ENCODE measurements at places on chromosomes 7 and 10.
A peak's percentile ranks its signal among the peaks of the same experiment; 100 is the strongest.

- DNase-seq, result no peak
Measured at GRCh38 chr7:105270117-105270516, 118.6 kb downstream of the SRPK2 start.

GRCh38 chr10:123241391-123242141, 87.4 kb downstream of the BUB3 start:
- DNase-seq, result peak; percentile 52

GRCh38 chr10:50322077-50322476, 70.8 kb upstream of the ASAH2 start:
- DNase-seq, result no peak

DNA sequence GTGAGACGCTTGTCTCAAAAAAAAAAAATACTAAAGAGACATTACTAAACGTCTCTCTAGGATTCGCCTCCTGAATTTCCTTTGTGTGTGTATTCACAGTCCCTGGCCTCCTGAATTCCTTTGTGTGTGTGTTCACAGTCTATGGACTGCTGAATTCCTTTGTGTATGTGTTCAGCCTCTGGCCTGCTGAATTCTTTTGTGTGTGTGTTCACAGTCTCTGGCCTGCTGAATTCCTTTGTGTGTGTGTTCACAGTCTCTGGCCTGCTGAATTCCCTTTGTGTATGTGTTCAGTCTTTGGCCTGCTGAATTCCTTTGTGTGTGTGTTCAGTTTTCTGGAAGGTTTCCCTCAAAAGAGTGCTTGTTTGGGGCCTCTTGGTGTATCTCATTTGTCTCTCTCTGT, 8.2 kb downstream of the BMS1 start:
- DNase-seq, result no peak

DNA sequence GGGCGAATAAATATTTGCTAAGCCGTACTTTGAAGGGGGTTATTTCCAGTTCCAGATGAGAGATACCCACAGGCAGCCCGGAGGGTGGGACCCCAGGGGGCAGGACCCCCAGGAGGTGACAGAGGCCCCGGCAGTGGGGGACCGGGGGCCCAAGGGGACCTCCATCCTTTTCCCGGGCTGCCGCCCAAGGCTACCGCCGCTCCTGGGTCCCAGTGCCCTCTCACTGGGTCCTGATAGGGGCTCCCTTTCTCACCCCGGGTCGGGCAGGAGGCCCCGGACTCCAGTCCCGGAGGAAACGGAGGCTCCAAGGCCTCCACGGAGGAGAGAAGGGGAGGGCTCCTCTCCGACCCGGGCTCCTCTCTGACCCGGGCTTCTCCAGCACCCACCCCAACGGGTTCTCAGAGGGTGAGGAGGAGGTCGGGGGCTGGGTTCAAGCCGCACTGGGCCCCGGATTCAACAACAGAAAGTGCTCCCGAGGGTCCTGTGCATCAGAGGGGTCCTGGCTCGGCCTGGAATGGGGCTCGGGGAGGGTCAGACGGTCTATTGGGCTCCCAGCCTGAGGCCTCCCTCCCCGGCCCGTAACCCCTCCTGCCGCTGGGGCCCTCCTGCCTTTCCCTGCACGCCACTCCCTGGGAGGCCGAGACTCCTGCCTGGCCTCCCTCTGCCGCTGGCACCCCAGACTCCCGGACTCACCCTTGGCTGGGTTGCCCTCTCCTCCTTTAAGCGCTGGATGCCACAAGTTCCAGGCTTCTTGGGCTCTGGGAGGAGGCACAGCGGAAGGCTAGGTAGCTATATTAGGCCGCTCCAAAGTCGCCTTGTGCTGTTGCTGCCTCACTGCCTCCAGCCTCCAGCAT, 62.5 kb downstream of the ZNF37A start:
- no peak for DNase-seq

DNA sequence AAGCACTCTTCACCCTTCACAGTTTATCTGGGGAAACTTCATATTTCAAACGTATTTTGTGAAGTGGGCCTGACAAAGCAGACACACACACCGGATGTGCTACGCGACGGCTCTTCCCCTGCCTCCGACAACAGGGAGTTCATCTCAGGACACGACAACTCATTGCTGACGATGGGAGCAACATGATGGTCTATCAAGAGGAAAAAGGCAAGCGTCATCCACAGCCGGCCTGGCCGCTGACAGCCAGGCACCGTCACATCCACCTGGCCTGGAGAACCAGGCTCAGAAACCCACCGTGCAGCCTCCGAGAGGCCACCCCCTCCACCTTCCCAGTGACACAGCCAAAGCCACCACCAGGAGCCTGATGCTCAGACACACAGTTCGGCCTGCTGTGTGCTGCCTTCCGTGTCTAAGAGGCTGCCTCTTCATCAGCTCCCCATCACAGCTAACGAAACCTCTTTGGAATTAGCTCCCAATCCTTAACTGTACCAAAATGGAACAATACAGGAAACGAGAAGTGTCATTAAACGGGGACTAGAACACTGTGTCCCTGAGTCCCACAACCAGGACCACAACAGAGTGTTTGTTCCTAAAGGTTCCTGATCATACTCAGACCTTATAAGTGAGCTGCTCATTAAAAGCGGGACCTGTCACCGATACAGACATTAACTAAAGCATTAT, 76.7 kb downstream of the SFMBT2 start:
- no peak for DNase-seq

DNA sequence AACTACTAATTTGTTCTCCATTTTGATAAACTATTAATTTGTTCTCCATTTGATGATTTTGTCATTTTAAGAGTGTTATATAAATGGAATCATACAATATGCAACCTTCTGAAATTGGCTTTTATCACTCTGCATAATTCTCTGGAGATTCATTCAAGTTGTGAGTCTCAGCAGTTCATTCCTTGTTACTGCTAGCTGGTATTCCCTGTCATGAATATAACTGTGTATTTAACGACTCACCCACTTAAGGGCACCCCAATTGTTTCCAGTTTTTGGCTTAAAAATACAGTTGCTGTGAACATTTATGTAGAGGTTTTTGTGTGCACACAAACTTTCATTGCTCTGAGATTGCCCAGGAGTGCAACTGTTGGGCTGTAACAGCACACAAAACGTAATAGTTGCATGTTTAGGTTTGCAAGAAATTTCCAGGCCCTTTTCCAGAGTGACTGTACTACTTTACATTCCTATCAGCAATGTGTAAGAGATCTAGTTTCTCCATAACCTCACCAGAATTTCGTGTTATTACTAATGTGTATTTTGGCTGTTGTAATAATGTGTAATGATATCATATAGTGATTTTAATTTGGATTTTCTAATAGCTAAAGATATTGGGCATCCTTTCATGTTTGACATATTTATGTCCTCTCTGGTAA, 153.2 kb upstream of the ADCY1 start:
- no peak for DNase-seq

DNA sequence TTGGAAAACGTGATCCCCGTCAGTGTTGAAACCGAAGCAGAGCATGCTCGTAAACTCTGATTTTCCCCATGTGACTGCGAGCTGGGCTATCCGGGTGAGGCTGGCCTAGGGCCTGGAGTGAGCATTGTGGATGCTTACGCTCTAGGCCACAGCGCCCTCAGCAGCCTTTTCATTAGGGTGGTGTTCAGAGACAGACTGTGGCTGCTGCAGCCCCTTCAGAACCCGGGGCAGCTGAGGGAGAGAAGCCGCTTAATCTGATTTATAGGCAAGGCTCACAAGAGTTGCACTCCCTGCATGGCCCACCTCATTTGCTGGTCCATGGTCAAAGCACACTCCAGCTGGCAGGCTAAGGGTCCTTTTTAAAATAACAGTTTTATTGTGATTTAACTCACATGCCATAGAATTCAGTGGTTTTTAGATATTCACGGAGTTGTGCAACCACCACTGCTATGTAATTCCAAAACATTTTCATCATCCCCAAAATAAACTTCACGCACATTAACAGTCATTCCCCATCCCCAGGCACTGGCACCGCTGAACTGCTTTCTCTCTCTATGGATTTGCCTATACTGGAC, 72.5 kb downstream of the SYPL1 start:
- no peak for DNase-seq

GRCh38 chr10:83073472-83073871, 1065.8 kb upstream of the GHITM start:
- no peak for DNase-seq

DNA sequence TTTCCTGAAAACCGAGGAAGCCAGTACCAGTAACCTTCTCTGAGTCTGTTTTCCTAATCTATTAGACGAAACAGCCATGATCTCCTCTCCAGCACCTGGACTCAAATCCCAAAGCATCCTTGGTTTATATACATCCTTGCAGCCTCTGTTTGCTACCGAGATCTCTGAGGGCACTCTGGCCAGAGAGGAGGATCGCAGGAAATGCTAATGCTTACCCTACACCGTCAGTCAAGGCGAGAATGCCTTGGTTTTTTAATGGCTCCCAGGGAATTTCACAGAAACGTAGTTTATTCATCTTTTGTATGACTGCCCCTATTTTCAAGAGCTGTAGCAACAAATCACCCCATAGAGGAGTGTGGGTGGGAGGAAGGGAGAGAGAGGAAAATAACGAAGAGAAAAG, 91.5 kb upstream of the CALN1 start:
- DNase-seq, result no peak

DNA sequence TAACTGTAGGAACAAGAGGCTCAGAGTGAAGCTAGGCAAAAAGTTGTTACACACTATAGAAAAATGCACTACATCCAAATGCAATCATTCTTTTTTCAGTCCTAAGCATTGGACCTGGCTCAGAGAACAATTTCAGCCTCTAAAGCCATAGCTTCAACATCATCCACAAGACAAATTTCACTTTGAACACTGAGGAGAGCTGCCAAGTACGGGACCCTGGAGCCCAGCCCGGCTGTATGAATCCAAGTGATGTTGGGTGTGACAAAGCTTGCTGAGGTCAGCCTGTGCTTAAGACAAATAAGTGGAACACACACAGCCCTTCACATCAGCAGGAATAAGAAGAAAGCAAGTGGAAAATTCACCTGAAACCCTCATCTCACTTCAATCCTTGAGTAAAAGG, 233.1 kb upstream of the PFKP start:
- no peak for DNase-seq

- no peak for DNase-seq
Measured at GRCh38 chr10:100710151-100710871, 35.1 kb upstream of the PAX2 start.

- no peak for DNase-seq
Measured at GRCh38 chr7:108347616-108348015, 108.6 kb downstream of the NRCAM start.

GRCh38 chr7:51279391-51280023, 37.1 kb downstream of the COBL start:
- no peak for DNase-seq

DNA sequence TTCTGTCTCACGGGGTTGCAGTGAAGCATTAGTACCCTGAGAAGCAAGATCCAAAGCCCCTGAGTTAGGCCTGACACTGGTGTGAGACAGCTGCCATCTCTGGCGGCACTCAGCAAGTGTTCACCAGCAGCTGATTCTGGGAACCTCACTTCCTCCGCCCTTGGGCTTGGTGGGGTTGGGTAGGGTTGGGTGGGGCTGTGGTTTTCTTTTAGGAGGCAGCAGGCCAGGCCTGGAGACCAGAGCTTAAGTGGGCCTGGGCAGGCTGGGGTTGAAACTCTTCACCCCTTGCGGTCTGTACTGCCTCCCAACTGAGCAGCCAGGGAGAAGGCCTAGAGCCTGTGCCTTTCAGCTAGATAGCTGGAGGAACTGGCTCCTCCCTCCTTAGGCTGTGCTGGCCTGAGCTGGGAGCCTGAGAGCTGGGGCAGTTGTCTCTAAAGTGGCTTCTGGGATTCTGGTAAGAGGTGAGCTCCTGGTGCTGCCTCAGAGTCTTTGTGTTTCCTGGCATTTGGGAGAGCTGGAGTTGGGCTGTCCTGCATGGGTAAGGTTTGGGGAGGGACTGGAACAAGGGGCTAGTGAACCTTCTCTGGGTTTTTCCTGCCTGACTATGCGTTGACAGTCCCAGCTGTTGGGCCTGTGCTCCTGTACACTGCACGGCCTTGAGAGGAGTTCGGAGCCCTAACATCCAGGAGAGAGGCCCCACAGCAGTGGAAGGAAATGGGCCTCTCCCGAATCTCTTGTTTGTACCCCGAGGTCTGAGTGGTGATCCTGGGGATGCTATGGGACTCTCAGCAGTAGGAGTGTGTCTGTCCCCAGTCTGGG, 5.1 kb downstream of the TSPAN14 start:
- DNase-seq, result no peak

DNA sequence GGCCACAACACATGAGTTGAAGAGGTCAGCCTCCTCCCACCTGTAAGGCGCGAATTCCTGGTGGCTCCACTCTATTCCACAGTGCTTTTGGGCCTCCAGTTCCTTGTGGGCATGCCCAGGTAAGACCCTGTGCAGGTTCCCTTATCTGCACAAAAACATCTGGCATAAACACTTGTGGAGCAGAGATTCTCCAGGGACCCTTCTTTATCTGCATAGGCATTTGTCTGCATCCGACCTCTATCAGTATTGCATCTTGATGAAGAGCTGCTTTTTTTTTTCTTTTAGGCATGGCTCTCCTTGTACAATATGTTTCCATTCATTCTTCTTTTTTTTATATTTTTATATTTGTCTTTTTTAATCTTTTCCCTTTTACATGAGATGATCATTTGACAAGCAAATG, 58.4 kb downstream of the ANKMY2 start:
- no peak for DNase-seq

DNA sequence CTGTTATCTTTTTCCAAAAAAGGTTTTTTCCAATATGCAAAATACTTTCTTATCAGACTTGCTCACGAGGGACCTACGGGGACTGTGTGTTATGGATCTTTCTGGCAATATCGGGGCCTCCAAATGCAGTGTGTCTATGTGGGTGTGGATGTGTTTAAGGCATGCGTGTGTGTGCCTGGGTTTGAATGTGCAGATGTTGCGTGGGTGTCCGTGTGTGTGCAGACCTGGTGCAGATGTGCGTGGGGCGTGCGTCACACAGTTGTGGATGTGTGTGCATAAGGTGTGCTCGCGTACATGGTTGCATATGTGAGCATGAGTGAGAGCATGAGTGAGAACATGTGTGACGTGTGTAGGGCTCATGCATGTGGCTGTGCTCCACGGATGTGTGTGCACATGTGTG, 19.7 kb downstream of the NKX6-2 start:
- no peak for DNase-seq

DNA sequence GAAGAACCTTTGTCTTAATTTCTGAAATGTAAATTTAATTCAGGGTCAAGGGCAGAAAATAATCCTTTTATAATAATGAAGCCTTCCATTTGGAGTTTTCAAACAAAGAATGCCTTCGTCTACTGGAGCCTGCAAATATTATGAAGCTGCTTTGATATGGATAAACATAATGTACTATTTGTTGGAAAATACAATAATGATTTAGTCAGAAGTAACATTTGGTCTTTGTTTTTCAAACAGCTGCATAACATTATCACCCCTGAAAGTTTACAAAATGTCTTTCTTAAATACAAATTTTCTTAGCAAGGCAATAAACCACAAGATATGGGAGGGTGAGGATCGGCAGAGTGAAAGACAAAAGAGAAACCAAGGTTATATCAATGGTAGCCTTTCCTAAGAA, 41.5 kb downstream of the TMEM26 start:
- DNase-seq, result no peak
